ENCODE measurements at places on chromosomes 1 and 21.

GRCh38 chr1:67347688-67348472, 40.2 kb downstream of the IL12RB2 start:
- DNase-seq: peak; percentile 11

DNA sequence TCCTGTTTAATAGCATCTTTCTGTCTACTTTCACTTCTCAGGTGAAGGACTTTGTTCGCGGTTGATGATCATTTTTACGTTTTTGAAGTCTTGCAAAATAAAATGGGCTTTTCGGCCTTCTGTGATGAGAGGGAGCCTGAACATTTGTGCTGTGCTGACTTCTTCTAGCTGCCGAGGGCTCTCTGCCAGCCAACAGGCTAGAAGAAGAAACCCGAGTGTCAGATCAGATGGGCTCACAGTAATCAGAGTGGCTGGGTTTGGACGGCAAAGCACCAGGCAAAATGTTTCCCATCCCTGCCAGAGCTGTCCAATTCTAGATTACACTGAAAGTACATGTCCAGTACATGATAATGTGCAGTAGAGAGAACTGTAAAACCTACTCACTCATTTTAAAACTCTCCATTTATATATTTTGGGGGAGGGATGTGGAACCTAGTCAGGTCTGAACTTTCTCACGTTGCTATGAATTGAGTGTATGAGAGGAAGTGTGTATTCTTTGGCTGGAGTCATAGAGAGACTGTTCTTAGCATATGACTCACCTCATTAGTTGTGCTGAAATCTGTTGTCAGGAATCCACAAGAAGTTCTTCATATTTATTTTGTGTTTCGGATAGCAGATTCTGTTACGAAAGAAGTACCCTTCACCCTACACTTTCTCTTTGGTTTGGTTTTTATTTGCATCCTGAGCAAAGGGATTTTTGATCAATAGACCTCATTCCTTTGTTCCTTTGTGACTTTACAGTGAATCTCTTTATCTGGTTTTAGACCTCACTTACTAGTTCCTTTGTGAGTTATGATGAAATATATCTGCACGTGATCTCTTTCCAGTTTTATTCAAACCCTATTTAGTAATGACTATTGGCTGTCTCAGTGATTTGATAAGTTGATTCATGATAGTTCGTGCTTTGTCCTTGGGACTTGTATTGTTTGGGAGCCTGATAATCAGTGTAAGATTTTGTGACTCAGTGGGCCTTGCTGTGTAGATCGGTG, 4.8 kb downstream of the ATP1A1 start:
- no peak for DNase-seq

GRCh38 chr1:18691648-18692047, 61.0 kb downstream of the PAX7 start:
- DNase-seq: no peak

DNA sequence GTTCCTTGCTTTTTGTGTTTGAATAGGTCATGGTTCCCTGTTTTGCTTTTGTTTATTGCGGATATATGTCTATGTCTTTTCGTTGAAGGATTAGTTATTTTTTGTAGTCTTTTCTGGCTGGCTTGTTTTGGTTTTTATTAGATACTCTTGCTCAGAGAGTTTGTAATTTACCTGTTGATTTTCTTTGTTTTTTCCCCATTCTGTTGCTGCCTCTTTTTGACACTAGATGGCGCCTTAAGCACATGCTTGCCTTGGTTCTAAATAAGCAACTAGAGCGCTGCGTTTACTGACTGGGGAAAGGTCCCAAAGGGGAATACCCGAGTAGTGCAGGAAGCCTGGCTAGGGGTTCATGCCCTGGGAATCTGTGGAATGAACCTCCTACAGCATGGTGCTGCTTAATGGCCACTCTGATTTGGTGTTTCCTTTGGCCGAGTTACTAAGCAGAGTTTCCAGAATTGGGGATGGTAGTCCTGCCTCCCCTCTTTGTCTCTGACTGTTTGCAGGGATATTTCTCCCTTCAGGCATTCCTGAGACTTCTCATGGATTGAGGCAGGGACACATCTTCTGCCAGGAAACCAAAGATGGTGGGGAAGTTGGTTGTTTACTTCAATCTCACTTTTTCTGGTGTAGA, 143.2 kb downstream of the PTPRU start:
- no peak for DNase-seq

DNA sequence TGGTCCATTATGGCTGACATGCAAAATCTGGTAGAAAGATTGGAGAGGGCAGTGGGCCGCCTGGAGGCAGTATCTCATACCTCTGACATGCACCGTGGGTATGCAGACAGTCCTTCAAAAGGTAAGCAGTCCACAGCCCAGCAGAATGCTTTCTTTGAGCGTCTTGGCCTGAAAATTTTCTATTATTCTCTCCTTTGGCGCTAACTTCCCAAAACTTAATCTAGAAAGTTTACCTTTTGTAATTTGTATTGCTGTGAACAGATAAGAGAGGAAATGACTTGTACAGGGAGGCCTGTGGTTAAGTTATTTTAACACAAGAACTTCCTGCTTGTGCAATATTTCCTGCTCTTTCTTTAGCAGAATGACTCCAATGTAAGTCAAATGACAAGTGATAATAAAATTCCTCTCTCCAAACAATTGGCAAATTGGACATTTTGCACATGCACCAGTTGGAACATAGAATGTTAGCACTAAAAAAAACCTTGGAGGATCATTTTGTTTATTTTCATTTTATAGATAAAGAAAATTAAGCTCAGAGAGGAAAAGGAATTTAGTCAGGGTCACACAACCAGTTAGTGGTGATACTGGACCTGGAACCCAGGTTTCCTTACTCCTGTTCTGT, 18.9 kb downstream of the CAP1 start:
- DNase-seq: no peak

GRCh38 chr1:210099921-210100320, 132.7 kb upstream of the SERTAD4 start:
- no peak for DNase-seq

DNA sequence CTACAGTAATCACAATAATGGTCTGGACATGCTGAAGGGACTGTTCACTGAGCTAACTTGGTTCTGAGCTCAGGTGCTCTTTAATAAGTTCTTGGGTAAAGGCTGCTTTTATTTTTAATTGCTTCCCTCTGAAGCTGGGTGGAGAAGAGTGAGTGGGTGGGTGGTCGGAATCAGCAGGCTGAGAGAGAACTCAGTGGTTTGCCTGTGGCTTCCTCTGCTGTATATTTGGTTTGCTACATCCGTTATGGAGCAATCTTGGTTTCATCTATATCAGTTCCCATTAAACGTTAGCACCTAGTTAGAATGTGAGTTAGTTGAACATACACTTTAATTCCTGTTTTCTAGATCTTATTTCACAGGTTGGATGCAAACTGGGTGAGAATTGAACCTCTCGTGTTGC, 23.3 kb downstream of the CNIH4 start:
- DNase-seq: no peak

DNA sequence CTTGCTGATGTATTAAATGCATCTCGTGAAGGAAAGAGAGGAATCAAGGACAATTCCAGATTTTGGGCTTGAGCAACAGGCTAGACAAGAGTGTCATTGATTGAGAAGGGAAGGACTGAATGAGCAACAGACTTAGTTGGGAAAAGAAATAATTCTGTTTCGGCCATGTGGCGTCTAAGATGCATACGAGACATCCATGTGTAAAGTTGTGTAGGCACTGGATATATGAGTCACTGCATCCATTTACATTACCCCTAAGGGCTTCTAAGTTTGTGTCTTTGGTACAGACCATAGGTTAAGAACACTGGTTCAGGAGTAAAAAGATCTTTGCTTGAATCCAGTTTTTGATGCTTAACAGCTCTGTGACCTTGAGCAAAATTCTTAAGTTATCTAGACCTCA, 307.0 kb upstream of the SGIP1 start:
- no peak for DNase-seq

- no peak for DNase-seq
Measured at GRCh38 chr1:226335661-226336060, 26.7 kb upstream of the LIN9 start.

DNA sequence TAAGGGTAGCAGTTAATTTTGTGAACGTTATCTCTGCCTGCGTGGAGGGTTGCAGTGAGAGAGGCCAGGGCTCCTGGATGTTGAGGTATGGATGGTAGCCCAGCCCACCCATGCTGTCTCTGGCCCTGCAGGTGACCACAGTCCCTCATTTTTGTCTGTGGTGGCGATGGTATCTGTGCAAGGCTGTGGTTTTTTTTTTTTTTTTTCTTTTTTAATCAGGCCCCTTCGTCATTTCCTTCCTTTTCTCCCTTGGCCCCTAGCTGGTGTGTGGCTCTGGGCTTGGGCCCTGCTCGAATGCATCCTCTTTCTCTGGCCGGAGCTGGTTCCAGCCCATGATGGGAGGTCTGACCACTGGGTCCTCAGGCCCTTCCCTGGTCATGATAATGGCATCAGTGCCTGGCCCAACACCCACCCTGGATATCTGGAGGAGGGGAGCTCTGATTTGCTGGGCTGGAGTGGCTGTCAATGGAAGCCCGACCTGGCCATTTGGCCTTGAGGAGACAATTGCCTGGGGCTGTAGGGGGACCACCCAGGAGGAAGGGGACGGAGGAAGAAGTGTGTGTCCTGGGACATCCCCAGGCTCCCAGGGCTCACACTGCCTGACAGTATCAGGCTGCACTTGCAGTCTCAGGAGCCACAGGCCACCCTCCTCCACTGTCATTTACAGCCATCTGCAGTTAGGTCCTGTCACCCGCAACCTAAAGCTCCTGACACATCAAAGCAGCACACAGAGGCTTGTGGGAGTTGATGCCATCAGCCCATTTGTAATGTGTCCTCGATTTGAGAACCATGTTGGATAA, 8.1 kb upstream of the RNF187 start:
- DNase-seq: no peak

GRCh38 chr1:97034651-97035050, 313.1 kb downstream of the PTBP2 start:
- DNase-seq: no peak

- DNase-seq: peak; percentile 25
Measured at GRCh38 chr21:41167348-41168342, at the start of gene BACE2. Gene BACE2, plus strand, starts transcription at chr21:41168160. Its CDS starts 104 bp downstream, at chr21:41168264.

- DNase-seq: no peak
Measured at GRCh38 chr21:34537838-34538237, 25.8 kb upstream of the KCNE1 start.

DNA sequence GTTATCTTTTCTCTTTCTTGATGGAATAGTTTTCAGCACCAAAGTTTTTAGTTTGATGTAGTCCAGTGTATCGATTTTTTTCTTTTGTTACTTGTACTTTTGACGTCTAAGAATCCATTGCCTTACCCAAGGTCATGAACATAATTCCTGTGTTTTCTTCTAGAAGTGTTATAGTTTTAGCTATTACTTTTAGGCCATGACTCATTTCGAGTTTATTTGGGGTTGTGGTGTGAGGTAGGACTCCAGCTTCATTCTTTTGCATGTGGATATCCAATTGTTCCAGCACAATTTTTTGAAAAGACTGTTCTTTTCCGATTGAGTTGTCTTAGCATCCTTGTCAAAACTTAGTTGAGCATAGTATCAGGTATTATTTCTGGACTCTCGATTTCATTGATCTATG, 79.4 kb upstream of the SELENON start:
- DNase-seq: no peak

- DNase-seq: no peak
Measured at GRCh38 chr21:19228226-19228625, 824.6 kb upstream of the TMPRSS15 start.

- peak; percentile 42 for DNase-seq
Measured at GRCh38 chr1:244050835-244051444, at the start of gene ZBTB18. Gene ZBTB18, plus strand, starts transcription at chr1:244051283. Its CDS starts 149 bp downstream, at chr1:244051432.

GRCh38 chr1:27931759-27932158, 3.0 kb upstream of the SMPDL3B start:
- DNase-seq: no peak

DNA sequence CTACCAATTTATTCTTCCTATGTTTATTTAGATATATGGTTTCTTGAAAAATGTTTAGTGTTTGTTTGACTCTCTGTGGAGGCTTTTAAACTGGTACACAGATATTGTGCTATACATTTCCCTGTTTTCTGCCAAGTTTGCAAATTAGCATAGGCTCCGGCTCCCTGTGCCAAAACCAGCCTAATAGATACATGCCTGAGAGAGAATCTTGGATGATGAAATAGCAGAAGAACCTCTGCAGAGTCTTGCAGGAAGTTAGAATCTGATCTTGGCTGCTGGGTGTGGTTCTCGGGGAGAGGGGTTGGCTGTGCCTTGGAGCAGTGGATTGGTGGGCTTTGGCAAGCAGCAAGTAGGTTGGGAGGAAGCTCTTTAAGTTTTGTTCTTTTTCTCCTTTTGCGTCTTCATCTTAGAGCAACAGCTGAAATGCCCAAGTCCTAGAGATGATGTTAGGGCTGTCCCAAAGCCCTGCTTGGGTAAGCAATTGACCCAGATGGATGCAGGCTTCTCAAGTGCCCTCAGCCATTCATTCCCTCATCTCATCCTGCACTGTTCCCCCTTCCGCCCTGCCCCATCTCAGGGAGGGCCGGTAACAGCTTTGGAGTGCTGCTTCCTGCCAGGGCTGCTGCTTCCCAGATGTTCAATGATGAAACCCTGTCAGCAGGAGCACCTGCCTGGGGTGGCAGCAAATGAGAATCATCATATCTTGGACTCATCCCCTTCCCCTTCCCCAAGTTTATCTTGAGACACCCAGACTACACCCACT, 9.3 kb downstream of the PLA2G2A start:
- no peak for DNase-seq

GRCh38 chr21:33848249-33848953, 67.2 kb downstream of the ATP5PO start:
- DNase-seq: no peak

GRCh38 chr1:47188791-47189785, 748 bp downstream of the PDZK1IP1 start:
- DNase-seq: no peak

DNA sequence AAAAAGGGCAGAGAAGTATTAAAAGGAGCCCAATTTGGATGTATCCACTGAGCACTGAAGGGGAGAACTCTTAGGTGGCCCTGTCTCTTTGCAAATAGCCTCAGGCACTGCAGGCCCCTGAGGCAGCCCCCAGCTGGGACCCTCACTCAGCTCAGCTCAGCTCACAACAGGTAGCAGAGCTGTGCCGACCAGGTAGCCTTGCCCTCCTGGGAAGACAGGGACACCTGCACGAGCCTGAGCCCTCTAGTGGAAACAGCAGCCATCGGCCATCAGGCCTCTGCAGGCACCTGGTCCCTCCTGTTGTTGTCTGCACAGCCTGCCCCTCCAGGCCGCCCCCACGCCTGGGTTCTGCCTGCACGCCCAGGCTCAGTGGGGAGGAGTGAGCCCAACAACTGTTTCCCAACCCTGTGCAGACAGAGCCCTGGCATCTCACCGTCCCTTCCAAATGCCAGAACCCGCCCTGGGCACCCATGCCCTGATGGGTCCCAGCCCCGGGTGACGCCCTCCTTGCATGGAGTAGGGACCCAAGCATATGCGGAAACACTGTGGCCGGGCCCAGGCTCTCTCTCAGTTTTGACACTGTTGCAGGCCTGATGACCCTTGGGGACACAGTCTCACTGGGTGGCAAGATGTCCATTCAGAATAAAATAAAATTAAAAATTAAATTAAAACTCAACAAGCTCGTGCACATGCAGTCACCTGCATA, 60.0 kb upstream of the AJAP1 start:
- DNase-seq: no peak

Data from NCI-H774 (cell line).